ENCODE measurements at places on chromosomes 4 and X.

- no peak for DNase-seq
These were observed 19.9 kb downstream of the CC2D2A start for GRCh38 chr4:15489551-15489950.

DNA sequence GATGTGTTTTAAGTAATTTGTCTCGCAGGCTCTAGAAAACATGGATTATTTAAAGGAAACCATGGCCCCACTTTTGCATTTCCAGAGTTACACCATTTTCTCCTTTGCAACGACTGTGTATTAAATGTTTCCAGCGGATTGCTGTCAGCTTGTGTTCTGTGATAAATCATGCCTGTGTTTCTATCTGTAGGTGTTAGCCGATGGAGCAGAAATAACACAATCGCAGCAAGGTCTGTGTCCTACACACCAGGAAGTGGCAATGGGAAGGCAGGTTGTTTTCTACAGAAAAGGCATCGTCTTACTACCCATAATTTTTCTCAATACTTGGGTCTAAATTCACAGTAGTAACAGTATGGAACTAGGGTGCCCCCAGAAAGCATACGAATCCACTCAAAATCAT, 590.1 kb downstream of the NLGN4X start:
- no peak for DNase-seq

- DNase-seq, result no peak
These were observed 408.6 kb downstream of the PPP3CA start for GRCh38 chr4:100938698-100939097.

GRCh38 chr4:146369446-146369845, 152.3 kb downstream of the SLC10A7 start:
- no peak for DNase-seq
